Liver (tissue), 10 donors: ENCODE measurements at places on chromosomes 5 and 9. TPM values are rescaled to one million over a fixed set of nuclear protein-coding genes. Genes with fewer than 3 reads are reported as not detected.

Gene ANKRD18A
- 0.23 TPM for total RNA-seq

Gene PDE8B
- total RNA-seq = 0.59 TPM

DNA sequence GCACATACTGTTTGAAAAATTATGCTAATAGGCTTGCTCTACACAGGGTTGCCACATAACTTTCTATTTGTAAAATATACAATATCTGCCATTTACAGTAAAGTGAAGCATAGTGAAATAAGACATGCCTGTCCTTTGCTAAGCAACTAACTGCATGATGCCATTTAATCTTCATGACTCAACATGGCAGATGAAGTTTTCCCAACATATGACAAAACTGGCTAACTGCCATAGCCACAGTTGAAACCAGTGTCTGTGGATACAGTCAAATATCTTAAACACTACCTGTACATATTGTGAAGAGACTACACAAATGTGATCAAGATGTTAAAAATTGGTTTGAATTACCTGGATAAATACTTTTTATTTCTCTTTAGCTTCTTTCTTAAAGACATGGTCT, 3.1 kb upstream of the DMAC1 start:
- no peak for DNase-seq
- no peaks in the 10 kb centered on the region for H3K27me3 ChIP-seq
- H3K27ac ChIP-seq = no peak overlapping the region
- no peak overlapping the region for H3K4me3 ChIP-seq

GRCh38 chr9:127096208-127096607, 26.2 kb downstream of the ANGPTL2 start:
- H3K27me3 ChIP-seq = no peaks in the 10 kb centered on the region
- no peak overlapping the region for H3K27ac ChIP-seq
- no peaks in the 10 kb centered on the region for H3K4me1 ChIP-seq
- no peak for DNase-seq
